ENCODE measurements at places on chromosomes 12 and 14.

DNA sequence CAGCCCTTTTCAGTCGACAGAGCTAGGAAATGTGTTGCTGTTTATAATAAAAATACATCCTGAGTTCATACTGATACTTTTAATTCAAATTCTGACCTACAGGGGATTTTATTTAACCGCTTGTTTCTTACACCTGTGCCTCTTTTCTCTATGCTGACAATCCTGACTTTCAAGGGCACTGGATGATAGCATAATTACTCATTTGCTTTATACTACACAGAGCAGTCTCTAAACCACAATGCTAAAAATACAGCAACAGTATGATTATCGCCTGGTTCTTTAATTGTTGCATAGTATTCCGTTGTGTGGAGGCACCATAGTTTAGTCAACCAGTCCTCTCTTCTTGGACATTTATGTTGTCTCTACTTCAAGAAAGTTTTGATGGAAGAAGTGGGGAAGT is 372.9 kb downstream of the DPF3 start:
- DNase-seq, result no peak

DNA sequence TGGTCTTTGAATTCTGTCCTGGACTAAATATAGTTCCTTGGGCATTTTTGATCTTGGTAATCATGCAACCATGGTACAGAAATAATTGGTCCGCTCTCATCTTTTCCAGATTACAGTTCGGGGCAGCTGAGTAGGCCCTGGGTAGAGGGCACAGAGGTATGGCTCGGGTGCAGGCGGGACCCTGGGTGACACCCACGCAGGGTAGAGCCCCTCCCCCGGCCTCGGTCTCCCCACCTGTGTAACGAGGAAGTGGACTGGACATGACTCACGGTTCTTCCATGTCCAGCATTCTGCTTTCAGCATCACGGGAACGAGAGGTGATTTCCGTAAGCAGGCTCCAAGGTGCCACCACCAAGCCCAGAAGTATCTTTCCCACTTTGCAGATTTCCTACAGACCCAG is 91.0 kb upstream of the DIO3 start:
- DNase-seq, result no peak

DNA sequence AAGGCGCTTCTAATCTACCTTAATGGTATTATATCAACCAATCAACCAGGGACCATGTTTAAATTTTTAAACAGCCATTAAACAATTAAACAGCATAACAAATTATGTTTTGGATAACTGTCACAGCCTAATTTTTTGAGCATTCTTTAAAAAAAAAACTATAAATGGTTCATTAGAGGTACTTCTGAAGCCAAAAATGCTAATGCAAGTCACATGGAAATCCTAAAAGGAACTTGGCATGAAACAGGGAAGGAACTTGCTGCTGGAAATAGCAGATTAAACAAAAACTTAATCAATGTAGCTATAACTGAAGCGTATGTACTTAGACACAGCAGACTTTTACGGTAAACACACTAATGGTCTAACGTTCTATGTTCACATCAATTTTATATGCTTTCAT is 190.2 kb upstream of the BTG1 start:
- no peak for DNase-seq

GRCh38 chr14:64197996-64198395 is 96.2 kb downstream of the ESR2 start:
- no peak for DNase-seq

DNA sequence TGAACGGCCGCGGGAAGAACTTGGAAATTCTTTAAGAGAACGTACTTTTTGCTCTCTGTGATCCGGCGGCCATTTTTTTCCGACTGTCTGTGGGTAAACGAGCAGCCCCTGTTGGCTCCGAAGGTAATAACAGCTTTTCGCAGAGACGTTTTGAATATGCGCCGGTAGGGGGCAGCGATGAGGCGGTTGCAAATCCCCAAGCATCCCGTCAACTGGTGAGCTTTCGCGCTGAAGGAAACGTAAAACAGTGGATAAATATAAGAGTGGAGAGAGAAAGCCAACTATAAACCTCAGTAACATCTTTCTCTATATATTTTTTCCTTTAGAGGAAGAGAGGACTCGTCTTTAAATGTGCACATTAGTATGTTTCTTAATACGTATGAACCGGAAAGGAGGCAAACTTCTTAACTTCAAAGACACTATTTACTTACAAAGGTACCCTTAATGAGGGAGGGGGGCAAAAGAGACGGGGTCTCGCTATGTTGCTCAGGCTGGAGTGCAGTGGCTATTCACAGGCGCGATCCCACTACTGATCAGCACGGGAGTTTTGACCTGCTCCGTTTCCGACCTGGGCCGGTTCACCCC is 9.6 kb upstream of the NEMF start:
- peak; percentile 95 for DNase-seq

- DNase-seq, result no peak
These were observed 22.8 kb upstream of the ANO2 start for GRCh38 chr12:5967645-5968415.

- no peak for DNase-seq
These were observed 122.7 kb upstream of the FAR2 start for GRCh38 chr12:29026419-29026818.

DNA sequence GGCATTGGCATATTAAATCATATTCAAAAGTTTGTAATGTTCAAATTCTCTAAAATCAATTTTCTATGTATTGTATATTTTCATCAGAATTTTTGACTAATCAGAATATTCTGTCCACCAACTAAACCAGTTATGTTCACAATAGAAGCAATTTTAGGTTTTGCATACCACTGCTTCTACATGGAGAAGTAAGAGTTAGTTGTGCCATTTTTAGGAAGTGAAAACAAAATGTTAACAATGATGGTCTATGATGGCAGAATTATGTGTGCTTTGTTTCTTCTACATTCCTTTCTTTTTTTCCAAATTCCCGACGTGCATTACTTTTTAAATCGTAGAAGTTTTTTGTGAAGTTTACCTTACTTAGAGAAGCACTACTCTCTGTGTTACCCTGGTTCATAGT is 29.5 kb downstream of the ABHD12B start:
- DNase-seq, result no peak

- DNase-seq, result no peak
These were observed 38.7 kb downstream of the FAR2 start for GRCh38 chr12:29187756-29188155.

DNA sequence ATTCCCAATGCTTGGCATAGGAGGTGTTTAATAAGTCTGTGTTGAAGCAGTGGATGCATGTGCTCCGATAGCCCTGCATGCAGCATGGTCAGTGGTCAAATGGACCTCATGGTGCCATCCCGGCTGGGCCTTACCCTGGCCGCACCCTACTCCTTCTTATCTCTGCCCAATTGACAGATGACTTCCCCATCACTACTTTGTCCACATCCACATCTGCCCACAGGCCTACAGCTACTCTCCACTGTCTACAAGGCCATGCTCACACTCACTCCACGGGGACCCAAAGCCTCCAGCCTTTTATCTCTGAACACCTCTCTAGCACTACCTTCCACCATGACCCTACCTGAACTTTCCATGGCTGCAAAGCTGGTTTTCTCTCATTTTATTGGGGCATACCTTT is 11.5 kb downstream of the SERPINA11 start:
- no peak for DNase-seq

DNA sequence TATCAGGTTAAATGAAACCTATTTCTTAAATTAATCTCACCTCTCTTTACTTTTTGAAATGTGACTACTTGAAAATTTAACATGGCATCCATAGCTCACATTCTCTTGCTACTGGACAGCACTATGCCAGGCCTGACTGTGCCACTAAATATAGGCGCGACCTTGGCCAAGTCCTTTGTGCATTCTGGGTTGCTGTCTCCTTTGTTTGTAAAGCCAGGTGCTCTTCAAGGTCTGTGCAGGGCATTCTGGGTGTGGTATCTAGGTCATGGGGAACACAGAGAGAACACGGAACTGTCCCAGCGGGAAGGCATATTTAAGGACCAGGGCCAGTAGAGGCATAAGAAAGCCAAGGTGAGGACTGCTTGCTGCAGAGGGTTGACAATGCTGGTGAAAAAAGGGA is 121.2 kb downstream of the ZNF664 start:
- peak; percentile 25 for DNase-seq

GRCh38 chr14:36243183-36243582 is 66.7 kb upstream of the PTCSC3 start:
- no peak for DNase-seq

GRCh38 chr12:16198884-16199283 is 78.6 kb downstream of the SLC15A5 start:
- no peak for DNase-seq

DNA sequence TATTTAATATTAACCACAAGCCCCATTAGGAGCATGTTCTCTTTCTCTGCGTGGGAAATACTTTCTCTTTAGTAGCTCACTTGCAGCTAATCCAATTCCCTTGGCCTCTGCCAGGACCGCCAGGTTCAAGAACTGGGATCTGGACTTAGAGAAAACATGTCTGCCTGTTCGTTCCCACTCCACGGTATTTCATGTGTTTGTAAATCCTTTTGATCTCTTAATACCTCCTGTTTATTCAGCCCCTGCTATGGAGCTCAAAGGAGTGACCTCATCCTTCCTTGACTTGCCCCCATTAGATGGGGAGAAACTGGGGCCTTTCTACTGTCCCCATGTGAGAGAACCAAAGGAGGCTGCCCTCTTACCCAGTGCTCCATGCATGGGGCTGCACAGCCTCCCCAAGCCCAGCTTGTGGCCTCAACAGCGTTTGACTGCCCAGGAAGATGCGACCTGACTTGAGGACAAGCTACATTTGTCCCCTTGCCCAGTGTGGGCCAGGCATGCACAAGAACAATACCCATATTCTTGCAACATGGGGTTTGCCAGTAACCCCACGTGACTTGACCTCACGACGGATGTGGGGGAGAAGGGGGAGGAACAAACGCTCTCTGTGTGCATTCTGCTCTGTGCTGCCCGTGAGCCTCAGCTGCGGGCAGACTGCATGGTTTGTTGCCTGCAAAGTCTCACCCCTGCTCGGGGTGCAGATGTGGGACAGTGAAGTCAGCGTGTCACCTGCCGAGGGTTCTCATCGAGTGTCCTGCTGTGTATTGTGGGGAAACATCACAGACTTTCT is 30.3 kb downstream of the CD9 start:
- no peak for DNase-seq

GRCh38 chr12:27711317-27711682 is 668 bp downstream of the MRPS35 start:
- peak; percentile 73 for DNase-seq

DNA sequence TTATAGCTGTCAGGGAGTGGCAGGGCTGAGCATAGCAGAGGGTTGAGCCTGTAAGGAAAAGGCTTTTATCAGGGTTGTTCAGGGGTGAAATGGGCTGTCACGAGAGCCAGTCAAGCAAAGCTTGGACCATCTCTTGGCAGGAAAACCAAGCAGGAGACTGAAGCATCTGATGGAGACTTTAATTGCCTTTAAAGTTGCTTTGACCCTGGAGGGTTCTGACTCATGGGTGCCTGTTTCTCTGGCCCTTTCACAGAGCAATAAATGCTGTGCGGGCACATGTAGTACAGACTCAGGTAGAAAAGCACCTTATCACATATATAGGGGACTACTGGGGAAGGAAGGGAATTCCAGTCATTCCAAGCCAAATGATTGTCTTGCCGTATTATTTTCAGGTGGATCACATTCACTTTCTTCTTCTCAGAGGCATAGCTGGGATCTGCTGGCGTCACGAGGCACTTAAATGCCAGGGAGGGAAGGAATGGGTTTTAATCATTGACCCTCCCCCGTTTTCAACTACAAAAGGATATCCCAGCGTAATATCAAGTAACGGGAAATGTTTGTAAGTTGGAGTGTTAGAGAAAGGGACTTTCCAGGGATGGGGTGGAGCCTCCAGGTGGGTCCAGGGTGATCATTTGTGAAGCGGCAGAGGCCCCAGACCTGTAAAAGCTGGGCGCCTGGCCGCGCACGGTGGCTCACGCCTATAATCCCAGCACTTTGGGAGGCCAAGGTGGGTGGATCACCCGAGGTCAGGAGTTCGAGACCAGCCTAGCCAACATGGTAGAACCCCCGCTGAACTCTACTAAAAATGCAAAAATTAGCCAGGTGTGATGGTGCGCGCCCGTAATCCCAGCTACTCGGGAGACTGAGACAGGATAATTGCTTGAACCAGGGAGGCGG is 34.9 kb downstream of the PLEKHD1 start:
- no peak for DNase-seq

- DNase-seq, result peak; percentile 34
These were observed 5.7 kb downstream of the SLC4A8 start for GRCh38 chr12:51430196-51430895.

GRCh38 chr14:76597387-76597786 is 163.9 kb upstream of the VASH1 start:
- no peak for DNase-seq

- no peak for DNase-seq
These were observed 110.9 kb downstream of the GPATCH2L start for GRCh38 chr14:76262641-76263040.

GRCh38 chr12:132061197-132061596 is 82.9 kb downstream of the DDX51 start:
- DNase-seq, result no peak

DNA sequence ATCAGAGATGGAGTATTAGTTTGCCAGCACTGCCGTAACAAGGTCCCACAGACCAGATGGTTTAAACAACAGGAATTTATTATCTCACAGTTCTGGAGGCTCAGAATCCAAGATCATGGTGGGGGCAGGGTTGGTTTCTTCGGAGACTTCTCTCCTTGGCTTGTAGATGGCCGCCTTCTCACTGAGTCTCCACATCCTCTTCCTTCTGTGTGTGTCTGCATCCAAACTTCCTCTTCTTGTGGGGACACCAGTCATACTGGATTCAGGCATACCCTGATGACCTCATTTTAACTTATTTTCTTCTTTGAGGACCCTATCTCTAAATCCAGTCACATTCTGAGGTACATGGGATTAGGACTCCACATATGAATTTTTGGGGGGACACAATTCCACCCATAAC is 455.5 kb downstream of the RGS6 start:
- DNase-seq, result no peak

DNA sequence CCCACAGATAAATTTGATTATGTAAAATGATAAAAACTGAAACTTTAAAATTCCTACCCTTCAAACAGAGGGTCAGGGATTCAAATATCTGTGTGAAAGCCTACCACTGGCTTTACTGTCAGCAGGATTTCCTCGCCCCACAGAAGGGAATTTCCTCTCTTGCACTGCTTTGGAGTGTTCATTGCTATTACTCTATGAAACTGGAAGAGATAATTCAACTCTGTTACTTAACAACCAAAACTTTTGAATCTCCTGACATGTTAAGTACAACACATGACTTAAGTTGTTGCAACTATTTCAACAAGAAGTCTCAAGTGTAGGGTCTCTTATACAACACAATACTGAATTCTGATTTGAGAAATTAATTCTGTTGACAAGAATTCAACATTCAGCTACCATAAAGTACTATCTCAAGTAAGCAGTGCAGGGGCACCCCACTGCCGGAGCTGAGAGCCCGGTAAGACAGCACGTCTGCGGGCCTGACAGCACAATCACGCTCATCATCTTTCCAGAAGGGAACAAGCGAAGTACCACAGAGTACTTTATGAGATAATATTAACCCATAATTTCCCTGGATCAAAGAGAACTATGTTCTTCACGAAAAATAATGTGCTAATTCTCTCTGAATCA is 22.9 kb downstream of the DICER1 start:
- DNase-seq, result no peak

GRCh38 chr12:91367234-91367849 is 184.7 kb upstream of the DCN start:
- DNase-seq, result no peak

Measured in NCI-H1092 treated with DMSO at 0.1 percent for 48 hours (cell line).